Hippocampal formation (tissue), 2 donors: ENCODE measurements at places on chromosomes 3 and 15.

DNA sequence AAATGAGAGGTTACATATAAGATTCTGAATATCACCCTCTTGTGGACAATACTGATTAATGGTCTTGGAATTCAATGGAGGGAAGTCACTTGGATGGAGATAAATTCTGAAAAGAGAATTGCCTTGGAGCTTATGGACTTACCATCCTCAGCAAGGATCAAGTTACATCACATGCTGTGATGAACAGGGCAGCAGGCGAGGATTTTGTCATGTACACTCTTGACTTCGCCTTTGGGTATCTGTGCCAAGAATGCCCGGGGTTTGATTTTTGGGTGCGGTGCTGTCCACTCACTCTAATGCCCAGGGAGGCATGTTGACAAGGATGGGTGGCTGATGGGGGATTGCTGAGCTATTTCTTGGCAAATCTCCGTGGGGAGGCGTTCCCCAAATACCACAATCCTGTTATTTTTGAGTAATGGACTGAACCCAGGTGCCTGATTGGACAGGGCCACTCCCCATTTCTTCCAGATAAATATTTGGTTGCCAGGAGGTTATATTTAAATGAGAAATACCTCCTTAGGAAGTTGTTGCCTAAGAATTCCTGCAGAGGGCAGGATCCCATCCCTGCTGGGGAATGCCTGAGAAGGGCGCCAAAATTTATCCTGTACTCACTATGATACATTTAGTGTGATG is 96.3 kb downstream of the TPRG1 start:
- DNase-seq: no peak

DNA sequence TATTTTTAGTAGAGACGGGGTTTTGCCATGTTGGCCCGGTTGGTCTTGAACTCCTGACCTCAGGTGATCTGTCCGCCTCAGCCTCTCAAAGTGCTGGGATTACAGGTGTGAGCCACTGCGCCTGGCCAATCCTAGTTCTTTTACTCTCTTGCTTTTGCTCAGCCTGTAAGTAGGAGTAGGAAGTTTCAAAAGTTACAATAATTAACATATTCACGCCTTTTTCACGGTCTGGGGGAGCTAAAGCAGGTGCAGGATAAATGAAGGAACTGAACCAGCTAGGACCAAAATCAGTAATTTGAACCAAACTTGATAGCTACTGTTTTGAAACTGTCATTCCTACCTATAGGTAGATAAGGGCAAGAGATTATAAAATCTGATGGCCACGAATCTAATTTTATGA is 98.5 kb downstream of the CACNA1D start:
- no peak for DNase-seq

DNA sequence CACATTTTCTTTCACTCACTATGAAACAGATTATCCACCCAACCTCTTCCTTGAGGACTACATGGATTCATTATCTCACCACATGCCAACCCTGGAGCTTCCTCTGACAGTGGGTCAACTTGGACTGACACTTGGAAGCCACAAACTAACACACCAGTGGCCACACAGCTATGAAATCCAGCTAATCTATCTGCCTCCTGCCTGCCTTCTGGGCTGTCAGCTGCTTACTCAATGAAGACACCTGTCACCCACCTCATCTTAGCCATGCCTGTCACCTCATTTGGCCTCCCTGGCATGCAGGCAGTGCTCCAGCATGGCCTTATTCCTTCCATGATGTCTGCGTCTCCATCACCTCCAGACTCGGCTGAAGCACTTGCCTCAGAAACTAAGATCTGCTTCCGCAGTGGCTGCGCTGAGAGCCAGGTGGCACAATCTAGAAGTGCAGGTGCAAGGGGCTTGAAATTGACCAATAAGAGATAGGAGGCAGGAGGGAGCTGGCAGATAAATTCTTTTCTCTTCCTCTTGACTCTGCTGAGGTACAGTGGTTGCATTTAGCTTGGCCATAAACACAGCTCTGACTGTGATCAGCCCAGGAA is 105.2 kb upstream of the RNF7 start:
- DNase-seq: no peak

DNA sequence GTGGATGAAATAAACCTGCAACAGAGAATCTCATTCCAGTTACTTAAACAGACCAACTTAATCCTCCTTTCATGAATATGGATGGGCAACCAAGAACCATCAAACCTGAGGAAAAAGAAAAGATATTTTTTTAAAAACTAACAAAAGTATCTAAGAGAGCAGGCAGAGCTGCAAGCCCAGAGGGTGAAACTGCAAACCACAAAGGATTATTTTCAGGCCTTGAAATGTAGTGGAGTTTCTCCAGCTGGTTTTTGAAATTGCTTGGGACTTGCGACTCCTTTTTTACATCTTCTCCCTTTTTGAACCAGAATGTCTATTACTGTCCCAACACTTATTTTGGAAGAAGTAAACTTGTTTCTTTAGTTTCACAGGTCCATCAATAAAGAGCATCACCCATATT is 87.4 kb downstream of the STAG1 start:
- no peak for DNase-seq

- no peak for DNase-seq
These were observed 23.6 kb downstream of the ANXA2 start for GRCh38 chr15:60374209-60374608.

DNA sequence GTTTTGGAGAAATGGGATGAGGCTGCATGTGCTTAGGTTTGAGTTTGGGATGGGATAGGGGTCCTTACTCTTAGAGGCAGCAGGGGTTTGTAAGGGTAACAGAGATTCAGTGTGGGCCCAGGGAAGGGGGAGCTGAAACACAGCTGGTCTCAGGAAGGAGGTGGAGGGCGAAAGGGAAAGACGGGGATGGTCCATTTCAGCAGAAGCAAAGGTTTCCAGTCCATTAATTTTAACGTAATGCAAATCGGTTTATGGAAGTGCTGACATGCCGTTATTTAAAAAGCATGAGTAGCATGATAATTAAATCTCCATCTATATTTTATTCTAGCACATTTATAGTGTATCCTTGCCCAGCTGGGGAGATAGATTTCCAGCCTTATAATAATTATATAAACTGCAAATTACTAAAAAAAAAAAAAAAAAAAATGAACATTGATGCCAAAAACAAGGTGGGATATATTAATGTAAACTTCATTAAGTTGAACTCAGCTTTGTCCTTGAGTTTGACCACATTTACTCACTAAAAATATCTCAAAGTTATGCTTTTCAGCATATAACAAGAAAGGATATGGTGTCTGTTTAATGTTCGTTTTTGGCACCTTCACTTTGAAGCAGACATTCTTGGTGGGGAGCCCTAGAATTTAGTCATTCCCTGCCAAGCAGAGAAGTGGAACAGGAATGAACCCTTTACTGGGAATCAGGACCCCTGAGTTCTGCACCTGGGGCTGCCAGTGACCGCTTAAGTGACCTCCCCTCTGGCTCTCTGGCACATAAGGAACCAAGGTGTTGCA is 234.7 kb downstream of the THSD4 start:
- no peak for DNase-seq

DNA sequence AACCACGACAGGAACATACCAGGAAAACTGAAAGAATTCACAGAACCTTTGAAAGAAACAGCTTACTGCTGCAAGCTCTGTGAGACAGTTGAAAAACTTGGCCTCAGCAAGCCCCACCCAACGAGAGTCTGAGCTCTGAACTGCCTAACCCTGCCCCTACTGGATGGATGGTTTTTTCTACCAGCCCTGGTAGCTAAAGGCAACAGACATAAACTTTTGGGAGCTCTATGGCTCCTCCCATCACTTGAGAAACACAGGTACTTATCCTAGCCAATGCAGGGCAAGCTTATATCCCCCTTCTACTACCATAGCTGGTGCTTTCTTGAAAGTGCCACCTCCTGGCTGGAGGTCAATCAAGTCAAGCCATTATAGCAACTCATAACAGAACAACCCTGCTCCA is 471.8 kb downstream of the GRM7 start:
- DNase-seq: no peak

DNA sequence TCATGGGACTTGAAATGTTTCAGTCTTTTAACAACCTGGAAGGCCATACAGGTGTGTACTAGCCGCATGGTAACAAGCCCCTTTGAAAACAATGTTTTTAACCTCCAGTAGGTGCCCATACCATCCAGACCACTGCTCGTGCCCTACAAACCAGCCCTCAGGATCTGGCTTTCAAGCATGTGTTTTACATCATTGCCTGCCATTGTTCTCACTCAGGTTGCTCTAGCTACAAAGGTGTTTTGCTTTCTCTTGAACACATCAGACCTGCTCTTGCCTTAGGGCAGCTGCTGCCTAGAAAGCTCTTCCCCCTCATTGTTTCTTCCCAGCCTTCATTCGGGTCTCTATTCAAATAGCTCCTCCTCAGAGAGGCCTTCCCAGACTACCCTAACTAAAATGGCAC is 32.3 kb upstream of the MAP3K13 start:
- DNase-seq: no peak

GRCh38 chr3:186525369-186526255 is 18.6 kb downstream of the CRYGS start:
- no peak for DNase-seq

DNA sequence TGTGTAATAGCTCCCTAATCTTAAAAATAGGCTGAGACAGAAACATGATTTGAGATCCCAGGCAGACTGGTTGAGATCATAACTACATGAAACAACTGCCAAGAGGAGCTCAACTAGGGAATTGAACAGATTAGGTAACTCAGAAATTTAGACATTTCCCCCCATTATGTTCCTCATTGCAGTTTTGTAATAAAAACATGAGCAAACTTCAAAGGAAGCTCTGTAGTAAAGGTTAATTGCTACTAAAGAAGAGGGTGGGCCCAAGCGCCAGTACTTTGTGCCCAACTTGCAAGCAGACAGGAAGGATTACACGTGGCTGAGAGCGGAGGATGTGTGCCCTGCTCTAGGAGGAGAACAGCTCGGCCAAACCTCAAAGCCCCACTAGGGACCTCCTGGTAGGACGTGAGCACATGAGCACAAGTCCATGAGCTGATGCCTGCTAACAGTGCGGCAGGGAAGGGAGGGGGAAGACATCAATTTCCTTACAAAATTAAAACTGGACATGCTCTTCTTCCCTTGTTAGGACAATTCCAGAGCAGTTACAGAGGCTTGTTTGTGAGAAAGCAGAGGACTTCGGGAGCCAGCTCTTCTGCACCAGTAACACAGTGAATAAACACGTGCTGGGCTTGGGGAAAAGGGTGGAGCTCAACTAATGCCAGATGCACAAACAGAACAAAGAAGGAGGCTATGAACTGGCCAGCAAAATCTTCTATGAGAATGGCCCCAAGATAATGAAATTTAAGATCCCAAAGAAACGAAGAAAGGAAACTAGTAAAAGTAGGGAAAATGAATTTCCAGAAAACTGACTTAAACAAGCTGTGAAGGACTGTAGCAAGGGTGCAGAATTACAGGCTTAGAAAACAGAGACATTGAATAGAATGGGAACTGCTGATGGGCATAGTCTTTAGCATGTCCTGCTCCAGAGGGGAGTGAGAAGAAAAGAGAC is 275.5 kb downstream of the MECOM start:
- DNase-seq: no peak

GRCh38 chr3:139291276-139292051 is 52.4 kb upstream of the MRPS22 start:
- no peak for DNase-seq

DNA sequence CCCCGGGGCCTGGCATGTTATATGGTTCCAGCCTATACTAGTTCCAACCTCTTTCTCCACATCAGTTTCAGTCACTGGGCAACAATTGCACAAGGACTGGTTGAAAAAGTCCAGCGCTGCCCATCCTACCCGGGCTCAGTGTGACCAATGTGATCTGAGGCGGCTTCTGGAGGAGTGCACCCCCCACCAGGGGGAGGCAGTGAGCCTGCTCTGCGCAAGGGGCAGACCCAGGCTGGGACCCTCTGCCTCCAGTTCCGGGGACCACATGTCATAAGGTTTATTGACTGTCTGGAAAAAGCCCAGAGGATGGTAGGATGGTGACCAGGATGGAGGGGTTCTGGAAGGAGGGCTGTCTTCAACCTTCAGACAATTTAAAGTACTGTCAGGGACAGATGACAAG is 25.6 kb upstream of the NR2E3 start:
- DNase-seq: no peak

- no peak for DNase-seq
These were observed 8.5 kb downstream of the SEC61A1 start for GRCh38 chr3:128060473-128061381.

DNA sequence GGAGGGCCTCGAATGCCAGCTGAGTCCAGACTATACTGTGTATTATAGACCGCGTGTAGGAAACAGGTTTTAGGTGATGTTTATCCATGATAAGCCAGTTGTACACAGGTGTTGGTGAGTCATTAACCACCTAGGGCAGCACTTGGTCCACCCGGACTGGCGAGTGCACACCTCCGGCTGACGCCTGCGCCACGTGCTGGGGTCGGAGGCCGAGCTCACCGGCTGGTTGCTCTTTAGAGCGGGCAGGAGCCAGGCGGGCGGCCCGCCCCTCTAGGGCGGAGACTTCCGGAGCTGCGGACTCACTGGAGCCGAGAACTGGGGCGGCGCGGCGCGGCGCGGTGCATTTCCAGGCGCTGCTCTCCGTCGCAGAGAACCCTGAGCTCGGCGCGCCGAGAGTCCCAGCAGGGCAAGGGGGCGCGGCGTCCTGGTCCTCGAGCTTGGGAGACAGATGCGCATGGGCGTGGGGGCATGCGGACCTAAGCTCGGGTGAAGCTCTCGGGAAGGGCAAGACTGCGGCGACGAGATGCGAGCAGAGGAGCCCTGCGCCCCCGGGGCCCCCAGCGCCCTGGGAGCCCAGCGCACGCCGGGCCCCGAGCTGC is at the start of gene ESYT3:
Gene ESYT3, plus strand, starts transcription at position 341 of the 599 bp plus-strand sequence. Its CDS starts 183 bp downstream, at position 524.
- peak; percentile 26 for DNase-seq

DNA sequence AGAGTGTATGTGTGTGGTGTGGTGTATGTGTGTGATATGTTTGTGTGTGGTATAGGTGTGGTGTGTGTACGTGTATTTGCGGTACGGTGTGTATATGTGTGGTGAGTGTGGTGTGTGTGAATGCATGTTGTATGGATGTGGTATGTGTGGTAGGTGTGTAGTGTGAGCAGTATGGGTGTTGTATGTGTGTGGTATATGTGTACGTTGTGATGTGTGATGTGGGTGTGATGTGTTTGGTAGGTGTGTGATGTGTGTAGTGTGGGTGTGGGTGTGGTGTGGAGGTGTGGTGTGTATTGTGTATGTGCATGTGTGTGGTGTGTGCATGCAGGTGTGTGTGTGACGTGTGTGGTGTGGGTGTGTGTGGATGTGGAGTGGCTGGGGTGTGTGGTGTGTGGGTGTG is 58.7 kb downstream of the EFCAB12 start:
- no peak for DNase-seq

DNA sequence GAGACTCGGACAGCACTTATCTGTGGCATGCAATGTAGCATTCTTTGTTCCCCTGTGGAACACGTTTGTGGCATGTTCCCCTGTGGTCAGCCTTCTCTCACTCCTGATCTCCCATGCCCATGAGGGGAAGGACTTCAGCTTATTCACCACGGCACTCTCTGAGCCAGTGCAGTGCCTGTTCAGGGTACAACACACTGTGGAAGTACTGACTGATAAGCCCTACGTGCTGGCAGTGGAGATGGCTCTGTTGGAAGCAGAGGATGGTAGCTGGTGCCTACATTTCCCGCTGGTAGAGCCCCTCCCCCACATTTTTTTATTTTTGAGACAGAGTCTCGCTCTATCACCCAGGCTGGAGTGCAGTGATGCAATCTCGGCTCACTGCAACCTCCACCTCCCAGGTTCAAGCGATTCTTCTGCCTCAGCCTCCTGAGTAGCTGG is 43.5 kb upstream of the ETV5 start:
- no peak for DNase-seq

- no peak for DNase-seq
These were observed 5.0 kb downstream of the ELL3 start for GRCh38 chr15:43771816-43772215.
